ENCODE measurements at places on chromosomes 5 and 9.

- no peak for DNase-seq
- no peak overlapping the region for H3K27ac ChIP-seq
- H3K4me3 ChIP-seq: no peak overlapping the region
- H3K36me3 ChIP-seq: no peaks in the 10 kb centered on the region
- H3K27me3 ChIP-seq: no peaks in the 10 kb centered on the region
These were observed 124.0 kb upstream of the EFNA5 start for GRCh38 chr5:107794741-107795140.

DNA sequence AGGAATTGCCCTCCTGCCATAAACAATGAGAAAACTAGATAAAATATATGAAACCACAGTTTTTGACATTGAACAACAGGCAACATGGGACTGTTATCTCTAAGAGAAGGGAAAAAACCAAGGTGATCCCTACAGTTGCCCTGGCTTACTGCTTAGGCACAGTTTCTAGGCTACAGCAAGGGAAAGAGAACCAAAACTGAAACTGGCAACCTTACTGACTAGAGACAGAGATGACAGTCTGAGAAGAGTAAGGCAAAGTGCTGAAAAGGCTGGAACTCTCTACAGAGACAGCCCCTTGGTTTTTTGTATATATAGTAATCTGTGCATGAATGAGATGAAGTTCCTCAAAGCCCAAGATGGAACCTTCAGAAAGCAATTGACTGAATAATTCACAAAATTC, 36.2 kb upstream of the REEP2 start:
- DNase-seq: no peak
- H3K4me1 ChIP-seq: no peaks in the 10 kb centered on the region
- H3K27me3 ChIP-seq: no peaks in the 10 kb centered on the region
- no peak overlapping the region for H3K27ac ChIP-seq
- H3K36me3 ChIP-seq: peaks cover 38% of the 10 kb centered on the region
- no peak overlapping the region for H3K4me3 ChIP-seq

GRCh38 chr5:173300389-173301047, 27.7 kb downstream of the STC2 start:
- no peak overlapping the region for H3K27ac ChIP-seq
- DNase-seq: no peak
- H3K4me3 ChIP-seq: no peak overlapping the region

DNA sequence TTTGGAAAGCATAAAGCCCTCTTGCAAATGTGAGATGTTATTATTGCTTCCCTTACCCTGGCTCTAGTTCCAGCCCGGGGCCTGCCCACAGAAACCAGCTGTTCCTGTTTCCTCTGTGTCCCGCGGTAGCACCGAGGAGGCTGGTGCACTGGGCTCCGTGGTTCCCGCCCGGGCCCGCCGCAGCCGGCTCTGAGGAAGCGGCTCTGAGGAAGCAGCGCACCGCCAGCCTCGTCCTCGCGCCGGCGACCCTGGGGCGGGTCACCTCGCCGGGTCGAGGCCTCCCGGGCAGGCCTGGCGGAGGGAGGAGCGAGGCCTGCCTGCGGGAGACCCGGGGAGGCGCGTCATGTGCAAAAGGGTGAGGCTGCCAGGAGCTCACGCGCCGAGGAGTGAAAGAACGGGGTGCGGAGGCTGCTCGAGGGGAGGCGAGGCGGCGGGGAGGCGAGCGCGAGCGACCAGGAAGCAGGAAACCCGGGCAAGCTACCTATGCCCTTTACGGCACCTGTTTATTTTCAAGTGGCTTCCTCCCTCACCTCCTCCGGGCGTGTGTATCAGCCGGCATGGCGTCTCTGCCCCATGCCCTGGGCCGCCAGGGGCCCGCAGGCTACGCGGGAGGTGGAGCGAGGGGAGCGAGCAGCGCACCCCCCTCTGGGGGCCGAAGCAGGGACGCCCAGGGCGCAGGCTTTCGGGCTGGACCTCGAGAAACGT, 61.3 kb upstream of the MEGF10 start:
- H3K36me3 ChIP-seq: no peaks in the 10 kb centered on the region
- H3K27me3 ChIP-seq: no peaks in the 10 kb centered on the region
- H3K27ac ChIP-seq: no peak overlapping the region
- H3K4me1 ChIP-seq: no peaks in the 10 kb centered on the region
- H3K4me3 ChIP-seq: peak overlapping the region; percentile 48

DNA sequence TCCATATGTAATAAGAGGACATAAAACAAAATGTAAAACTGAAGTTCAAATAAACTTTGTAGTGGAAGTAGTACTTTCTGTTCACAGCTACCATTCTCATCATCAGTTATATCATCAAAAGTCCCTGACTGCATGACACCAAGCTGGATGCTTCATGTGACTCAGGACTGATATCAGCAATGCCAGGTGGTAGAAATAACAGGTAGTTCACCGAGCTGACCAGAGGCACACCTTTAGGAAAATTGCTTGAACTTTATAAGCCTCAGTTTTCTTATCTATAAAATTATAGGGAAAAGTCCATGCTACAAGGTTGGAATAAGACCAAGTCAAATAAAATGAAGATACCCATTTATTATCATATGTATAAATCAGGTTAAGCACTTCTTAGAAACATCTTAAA, 124.9 kb upstream of the PTGER4 start:
- H3K27ac ChIP-seq: no peak overlapping the region
- no peak for DNase-seq
- H3K36me3 ChIP-seq: no peaks in the 10 kb centered on the region
- H3K4me3 ChIP-seq: no peak overlapping the region

DNA sequence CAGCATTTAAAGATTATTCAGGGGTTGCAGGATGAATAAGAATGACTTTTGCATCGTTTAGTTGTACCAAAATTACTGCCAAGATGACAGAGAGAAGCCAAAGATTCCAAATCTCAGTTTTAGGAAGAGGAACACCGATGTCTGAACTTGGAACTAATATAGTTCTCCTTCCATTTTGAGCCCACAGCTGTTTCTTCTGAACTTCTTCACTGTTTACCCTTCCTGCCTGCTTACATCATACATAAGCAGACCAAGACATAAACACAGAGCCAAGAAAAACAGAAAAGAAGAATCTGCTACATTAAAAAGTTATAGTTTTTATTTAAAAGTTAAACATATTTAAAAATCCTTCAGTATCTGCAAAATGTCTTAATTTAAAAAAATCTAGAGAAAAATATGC, 146.9 kb upstream of the RAPGEF1 start:
- H3K27me3 ChIP-seq: no peaks in the 10 kb centered on the region
- H3K27ac ChIP-seq: no peak overlapping the region
- H3K36me3 ChIP-seq: peaks cover 3% of the 10 kb centered on the region

GRCh38 chr5:72602696-72603685, 95.8 kb upstream of the ZNF366 start:
- no peak overlapping the region for H3K4me3 ChIP-seq
- H3K27me3 ChIP-seq: no peaks in the 10 kb centered on the region
- H3K4me1 ChIP-seq: peaks cover 13% of the 10 kb centered on the region
- H3K36me3 ChIP-seq: no peaks in the 10 kb centered on the region
- H3K27ac ChIP-seq: no peak overlapping the region

GRCh38 chr5:151141535-151141934, 16.0 kb downstream of the ANXA6 start:
- DNase-seq: no peak
- H3K27me3 ChIP-seq: no peaks in the 10 kb centered on the region
- peaks cover 38% of the 10 kb centered on the region for H3K36me3 ChIP-seq
- no peak overlapping the region for H3K4me3 ChIP-seq
